Activated CD4-positive, alpha-beta T cell treated with anti-CD3 and anti-CD28 coated beads for 4 hours (primary cell): ENCODE measurements at places on chromosomes 3 and 15.

DNA sequence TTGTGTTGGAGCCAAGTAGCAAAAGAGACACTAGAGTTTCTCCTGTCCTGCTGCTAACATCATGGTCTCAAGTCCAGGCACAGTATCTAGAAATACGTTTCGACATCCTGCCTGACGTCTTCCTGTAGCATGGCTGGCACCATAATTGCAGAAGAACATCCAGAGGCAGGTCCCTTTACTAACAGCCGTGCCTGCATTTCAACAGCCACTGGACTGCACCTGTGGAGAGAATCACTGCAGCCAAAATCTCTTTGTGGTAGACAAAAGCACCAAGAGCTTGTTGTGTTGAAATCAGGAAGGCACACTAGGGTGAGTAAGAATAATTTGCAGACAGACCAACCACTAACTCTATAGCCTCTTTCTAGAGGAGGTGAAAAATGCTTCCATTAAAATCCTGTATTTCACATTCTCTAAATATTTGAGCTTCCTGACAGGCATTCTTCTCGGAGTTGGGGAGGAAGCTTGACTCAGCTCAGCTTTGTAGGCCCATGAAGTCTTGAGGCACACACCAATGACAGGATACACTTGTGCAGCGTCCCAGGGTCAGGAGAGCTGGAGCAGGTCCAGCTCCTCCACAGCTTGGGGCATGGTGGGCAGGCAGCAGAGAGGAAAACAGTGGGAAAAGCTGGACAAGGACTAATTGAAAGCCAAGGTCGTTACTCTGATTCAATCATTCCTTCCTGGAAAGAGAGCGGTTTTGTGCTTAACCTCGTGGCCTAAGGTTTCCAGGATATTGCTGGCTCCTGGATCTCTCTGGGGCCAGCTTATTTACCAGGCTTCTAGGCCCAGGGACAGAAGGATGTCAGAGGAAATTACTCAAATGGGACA is 244.9 kb downstream of the FAM43A start:
- DNase-seq, result no peak

DNA sequence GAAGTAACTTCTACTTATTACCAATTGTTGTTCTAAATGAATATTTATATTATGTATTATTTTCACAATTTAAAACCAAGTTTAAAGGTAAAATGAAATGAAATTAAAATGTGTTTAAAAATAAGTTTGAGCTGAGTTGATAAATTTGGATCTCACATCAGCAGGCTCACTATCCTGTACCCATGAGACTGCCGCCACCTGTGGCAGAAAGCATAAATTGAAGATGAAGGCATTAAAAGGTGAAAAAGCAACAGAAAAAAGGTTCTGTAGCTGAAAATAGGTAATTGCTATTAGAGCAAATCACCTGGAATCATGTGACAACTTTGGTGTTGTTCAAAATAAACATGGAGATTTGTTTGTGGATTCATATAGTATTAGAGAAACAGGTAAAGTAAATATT is 133.0 kb upstream of the CADM2 start:
- no peak for DNase-seq

GRCh38 chr3:98449606-98450193 is 13.3 kb upstream of the OR5K1 start:
- no peak for DNase-seq

DNA sequence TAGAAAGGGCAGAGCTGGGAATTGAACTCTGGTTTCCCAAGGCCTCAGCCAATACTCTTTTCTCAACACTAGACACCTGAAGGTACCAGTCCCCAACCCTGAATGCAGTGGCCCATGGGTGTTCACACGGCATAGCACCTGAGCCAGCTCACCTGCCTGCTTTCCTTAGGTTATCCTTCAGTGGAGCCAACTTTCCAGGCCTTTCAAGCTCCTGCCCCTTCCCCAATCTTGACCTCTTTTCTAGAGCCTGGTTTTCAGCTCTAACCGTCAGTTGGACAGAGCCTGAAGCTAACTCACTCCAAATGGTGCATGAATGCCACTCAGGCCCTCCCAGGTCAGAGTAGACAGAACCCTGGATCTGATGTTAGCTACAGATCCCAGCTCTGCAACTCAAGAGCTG is 66.1 kb upstream of the ITGA11 start:
- no peak for DNase-seq

GRCh38 chr3:49616491-49616941 is 57.6 kb upstream of the APEH start:
- no peak for DNase-seq

- DNase-seq, result no peak
Observed at GRCh38 chr3:187212196-187212545, 14.9 kb downstream of the RTP1 start.

GRCh38 chr3:65583188-65583587 is 455.5 kb downstream of the MAGI1 start:
- no peak for DNase-seq

DNA sequence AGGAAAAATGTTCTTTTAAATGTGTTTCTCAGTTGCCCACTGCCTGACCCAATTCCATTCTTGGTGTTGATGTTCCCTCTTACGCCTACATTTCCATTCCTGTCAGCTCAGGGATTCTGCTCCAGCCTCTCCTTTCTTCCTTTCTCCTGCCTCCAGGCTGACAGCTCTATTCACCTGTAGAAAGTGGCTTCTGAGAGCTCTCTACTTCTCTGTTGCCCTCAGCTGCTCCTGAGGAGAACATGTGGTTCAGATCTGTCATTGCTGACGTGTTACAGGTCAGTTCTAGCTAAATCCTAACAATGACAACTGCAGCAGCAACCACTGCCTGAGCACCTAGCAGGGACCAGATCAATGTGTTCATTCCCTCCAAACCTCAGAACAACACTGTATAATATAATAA is 144.9 kb upstream of the PLAAT1 start:
- DNase-seq, result no peak

- DNase-seq, result no peak
Observed at GRCh38 chr3:171257251-171258203, 202.7 kb downstream of the TNIK start.

DNA sequence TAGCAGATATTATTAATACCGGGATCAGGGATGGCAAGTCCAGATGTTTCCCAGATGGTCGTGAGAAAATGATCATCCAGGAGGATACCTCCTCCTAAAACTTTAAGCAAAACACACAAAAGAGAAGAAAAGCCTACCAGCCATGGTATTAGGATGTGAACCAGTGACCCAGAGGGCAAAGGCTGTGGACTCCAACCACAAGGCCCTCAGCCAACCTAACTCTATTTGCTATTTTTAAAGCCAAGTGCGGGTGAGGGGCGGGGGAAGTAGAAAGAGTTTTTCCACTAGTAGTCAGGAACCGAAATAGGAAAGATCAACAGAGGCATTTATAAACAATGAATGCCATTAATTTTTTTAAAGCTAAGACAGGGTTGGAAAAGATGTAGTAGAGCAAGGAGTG is 77.4 kb downstream of the STAC start:
- no peak for DNase-seq

GRCh38 chr3:182914341-182914740 is 66.0 kb downstream of the DCUN1D1 start:
- DNase-seq, result no peak

DNA sequence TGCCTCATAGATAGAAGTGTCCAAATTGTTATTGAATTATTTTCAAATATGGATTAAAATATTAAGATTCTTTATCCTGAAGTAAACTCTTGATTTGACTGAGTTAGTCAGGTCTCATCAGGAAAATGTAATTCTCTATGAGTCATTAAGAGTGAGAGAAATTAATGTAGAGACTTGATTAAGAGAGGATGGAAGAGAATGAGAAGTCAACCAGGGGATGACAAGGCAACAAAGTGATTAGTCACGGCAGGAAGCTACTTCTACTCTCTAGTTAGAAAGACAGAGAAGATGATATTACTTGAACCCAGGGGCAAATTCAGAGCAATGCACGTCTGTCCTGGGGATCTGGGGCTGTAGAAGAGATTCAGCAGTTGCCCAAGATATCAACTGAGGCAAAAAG is 202.5 kb downstream of the LSAMP start:
- DNase-seq, result no peak

GRCh38 chr3:15948388-15948787 is 150.6 kb upstream of the ANKRD28 start:
- DNase-seq, result no peak
